ENCODE measurements at places on chromosomes 3 and 15.
A peak's percentile ranks its signal among the peaks of the same experiment; 100 is the strongest.

DNA sequence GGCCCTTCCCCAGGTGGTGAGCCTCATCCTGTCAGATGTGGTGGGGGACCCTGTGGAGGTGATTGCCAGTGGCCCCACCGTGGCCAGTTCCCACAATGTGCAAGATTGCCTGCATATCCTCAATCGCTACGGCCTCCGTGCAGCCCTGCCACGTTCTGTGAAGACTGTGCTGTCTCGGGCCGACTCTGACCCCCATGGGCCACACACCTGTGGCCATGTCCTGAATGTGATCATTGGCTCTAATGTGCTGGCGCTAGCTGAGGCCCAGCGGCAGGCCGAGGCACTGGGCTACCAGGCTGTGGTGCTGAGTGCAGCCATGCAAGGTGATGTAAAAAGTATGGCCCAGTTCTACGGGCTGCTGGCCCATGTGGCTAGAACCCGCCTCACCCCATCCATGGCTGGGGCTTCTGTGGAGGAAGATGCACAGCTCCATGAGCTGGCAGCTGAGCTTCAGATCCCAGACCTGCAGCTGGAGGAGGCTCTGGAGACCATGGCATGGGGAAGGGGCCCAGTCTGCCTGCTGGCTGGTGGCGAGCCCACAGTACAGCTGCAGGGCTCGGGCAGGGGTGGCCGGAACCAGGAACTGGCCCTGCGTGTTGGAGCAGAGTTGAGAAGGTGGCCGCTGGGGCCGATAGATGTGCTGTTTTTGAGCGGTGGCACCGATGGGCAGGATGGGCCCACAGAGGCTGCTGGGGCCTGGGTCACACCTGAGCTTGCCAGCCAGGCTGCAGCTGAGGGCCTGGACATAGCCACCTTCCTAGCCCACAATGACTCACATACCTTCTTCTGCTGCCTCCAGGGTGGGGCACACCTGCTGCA is 4.8 kb downstream of the GLYCTK start:
- no peak for DNase-seq

DNA sequence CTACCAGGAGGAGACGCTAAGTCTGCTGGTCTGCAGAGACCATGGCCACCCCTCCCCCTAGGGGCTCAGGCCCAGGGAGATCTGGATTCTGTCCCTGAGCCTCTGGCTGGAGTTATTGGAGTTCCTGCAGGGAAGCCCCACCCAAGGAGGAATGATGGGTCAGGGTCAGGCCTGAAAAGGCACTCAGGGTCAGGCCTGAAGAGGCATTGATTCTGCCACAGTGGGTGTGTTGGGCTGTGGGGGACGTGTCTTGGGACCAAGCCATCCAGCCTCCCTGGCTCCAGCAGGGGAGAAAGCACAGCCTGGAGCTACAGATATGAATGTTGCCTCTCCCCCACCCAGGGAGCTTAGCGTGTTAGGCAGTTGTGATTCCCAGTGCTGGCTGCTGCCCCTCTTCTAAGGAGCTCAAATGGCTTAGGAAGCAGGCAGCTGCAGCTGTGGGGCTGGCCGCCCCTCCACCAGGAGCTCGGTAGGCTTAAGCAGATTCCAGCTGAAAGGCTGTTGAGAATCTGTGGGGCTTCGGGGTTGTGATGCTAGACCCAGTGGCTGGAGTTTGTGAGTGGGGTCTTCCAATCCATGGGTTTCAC is 176.7 kb downstream of the CHL1 start:
- no peak for DNase-seq

GRCh38 chr15:51283026-51283425 is 55.4 kb downstream of the CYP19A1 start:
- no peak for DNase-seq

DNA sequence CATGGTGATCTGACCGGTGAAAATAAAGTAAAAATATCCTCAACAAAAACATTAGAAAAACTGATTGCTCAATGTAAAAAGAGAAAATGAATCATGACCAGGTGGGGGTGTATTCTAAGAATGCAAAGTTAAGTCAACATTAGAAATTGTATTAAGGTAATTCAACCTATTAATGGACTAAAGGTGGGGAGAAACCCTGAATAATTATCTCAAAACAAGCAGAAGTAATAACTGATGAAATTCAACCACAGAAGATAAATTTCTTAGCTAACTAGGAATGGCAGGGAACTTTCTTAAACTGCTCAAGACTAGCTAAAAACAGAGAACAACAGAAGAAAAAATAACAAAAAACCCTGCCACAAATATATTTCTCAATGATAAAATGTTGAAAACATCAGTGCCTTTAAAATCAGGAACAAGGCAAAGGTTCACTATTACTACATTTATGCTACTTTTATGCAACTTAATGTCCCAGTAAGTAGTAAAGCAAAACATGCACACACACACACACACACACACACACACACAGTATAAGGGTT is 204.4 kb upstream of the THBS1 start:
- no peak for DNase-seq

DNA sequence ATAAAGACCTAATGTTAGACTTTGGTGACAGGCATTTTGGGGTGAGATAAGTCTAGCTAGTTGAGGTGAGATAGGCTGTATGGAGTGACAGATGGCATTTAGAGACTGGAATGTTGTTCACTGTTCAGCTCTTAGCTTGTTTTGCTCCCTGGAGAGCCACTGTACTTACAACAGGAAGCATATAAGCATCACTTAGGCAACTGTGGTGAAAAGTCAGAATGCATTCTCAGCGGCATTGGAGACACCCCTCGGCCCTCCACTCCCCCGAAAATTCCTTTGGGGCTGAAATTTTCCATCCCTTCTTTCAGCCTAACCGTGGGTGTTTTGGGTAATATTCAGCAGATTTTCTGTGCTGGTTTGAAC is 73.4 kb downstream of the SLCO3A1 start:
- DNase-seq: no peak

DNA sequence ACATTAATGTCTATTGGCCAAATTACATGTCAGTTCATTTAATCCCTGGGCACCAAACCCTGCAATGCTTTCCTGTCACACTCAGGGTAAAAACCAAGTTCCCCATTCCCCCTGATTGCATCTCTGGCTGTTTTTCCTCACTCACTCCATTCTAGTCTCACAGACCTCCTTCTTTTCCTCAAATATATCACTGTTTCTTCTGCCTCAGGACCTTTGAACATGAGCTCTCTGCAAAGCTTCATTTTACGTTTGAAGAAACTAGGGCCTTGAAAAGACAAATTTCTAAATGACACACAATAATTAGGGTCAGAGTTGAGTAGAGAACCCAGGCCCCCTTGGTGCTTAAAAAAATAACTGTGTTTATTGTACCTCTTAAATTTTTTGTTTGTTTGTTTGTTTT is 230.6 kb downstream of the THRB start:
- no peak for DNase-seq

- DNase-seq: peak; percentile 53
These were observed 424.8 kb downstream of the LPP start for GRCh38 chr3:188578576-188579363.
